DMS 273 treated with DMSO at 0.1 percent for 48 hours (cell line): ENCODE measurements at places on chromosomes 7 and 10.

- no peak for DNase-seq
Measured at GRCh38 chr7:116801092-116801710, 61.2 kb upstream of the CAPZA2 start.

GRCh38 chr7:116977172-116977571 lies 23.9 kb downstream of the ST7 start:
- no peak for DNase-seq

DNA sequence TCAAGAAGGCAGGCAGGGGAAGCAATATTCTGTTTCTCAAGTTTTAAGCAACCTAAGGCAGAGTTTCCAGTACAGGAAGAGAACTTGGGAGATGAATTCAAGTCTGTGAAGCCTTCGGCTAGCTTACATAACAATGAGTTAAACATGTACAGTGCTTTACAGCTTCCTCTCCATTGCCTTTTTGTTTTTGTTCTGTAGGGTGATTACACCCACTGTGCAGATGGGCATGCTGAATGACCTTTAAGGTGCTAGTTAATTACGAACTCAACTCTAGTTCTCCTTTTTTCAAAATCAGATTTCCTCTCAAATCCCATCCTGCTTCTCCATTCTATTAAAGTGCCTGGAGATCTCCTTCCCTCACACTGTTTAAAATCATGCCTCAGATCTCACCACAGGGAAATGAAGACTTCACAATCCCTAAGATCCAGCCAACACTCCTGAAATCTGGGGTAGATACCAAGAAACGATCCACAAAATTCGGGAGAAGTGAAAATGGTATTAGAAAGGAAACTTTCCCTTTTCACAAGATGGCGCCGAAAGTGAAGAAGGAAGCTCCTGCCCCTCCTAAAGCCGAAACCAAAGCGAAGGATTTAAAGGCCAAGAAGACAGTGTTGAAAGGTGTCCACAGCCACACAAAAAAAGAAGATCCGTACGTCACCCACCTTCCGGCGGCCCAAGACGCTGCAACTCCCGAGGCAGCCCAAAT lies 16.8 kb upstream of the MSMB start:
- DNase-seq, result no peak

- no peak for DNase-seq
Measured at GRCh38 chr7:42611289-42611928, 300.5 kb downstream of the C7orf25 start.

GRCh38 chr7:29853789-29854188 lies 47.5 kb downstream of the WIPF3 start:
- DNase-seq, result no peak

DNA sequence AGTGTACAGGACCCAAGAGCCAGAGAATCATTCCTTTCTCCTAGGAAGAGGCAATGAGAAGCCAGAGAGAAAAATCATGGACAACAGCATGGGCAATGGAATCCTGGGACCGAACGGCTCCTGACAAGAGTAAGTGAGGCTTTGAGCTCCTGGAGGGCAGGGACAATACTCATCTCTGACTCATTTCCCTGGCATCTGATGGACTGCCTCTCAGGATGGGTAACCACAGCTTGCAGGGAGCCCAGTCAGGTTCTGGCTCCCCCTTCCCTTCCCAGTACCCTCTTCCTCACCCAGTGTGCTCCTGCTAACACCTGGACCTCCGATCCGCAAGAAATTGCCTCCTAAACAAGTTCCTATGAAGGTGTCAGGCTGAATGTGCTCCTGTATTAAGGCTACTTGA lies 51.2 kb upstream of the SORCS3 start:
- no peak for DNase-seq

GRCh38 chr10:126730856-126731609 lies 60.5 kb upstream of the C10orf90 start:
- no peak for DNase-seq

GRCh38 chr7:106486331-106486730 lies 174.6 kb downstream of the CCDC71L start:
- DNase-seq, result no peak

DNA sequence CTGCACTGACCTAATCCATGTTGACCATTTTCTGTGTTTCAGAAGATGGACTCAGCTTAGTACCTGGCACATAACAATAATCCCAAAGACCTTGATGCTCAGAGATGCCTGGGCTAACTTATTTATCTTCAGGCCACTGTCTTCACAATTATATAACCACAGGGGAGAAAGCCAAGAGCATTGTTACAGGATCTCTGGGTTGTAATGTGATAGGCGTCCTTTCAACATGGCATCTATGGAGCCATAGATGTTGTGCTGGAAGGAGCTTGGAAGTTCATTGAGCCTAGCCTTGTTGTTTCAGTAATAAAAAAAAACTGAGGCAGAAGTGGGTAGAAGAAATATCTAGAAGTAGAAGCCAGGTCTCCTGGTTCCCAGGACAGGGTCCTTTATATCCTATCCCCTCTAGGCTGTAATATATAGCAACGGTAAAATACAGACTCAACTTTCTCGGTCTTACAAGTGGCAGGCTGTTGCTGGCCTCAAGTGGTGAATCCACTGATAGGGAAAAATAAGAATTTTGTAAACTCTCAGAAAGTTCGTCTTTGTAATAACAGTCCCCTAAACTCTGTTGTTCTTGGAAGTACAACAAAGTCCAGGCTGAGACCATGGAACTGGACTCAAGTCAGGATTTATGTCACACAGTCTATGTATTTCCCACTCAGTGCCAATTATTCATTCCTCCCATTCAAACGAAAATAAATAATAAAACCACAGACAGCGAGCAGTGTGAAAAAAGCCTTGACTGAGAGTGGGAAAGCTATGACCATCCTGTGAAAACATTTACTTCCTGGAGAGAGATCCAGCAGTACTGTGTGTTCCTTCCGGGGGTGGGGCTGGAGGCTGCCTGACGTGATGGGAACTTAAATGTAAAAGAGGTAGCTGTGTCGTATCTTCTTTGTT lies 277.6 kb downstream of the REEP3 start:
- DNase-seq, result no peak

- DNase-seq, result no peak
Measured at GRCh38 chr7:67022511-67022910, 25.9 kb downstream of the TYW1 start.

- no peak for DNase-seq
Measured at GRCh38 chr10:62696798-62697197, 107.7 kb upstream of the ADO start.

GRCh38 chr7:44172352-44172751 lies 16.9 kb downstream of the GCK start:
- no peak for DNase-seq

- no peak for DNase-seq
Measured at GRCh38 chr10:47458466-47459154, 25.3 kb downstream of the ANXA8 start.

- no peak for DNase-seq
Measured at GRCh38 chr7:81114633-81115032, 195.8 kb upstream of the SEMA3C start.

DNA sequence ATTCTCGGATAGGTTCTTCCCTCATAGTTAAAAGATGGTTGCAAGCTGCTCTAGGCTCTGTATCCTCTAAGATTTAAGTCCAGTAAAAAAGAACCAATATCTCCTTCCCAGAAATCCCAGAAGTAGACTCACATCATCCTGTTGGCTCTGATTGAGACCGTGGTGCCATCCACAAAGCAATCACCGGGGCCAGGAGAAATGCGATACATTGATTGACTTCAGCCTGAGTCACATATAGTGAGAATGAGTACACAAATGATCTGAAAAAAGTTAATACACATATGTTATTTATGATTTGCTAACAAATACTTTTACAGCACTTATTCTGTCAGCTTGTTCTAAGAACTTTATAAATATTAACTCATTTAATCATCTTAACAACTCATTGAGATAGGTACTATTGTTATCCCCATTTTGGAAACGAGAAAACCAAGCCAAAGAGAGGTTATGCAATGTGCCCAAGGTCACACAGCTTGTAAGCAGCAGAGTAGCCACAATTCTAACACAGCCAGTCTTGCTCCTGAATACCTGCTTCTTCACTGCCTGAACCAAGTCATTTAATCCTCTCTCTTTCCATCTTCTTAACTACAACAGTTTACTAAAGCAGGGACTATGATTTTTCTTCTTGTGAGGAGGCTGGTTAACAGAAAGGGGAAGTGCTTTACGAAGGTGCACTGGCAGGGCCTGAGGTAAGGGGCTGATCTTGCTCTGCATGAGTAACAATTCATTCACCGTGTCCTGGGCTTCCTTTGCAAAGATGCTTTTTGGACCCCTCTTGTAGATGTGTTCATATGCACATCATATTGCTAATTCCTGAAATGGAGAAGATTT lies 177.0 kb downstream of the REEP3 start:
- DNase-seq, result no peak

GRCh38 chr7:140670343-140670935 lies 2.3 kb upstream of the ADCK2 start:
- no peak for DNase-seq

DNA sequence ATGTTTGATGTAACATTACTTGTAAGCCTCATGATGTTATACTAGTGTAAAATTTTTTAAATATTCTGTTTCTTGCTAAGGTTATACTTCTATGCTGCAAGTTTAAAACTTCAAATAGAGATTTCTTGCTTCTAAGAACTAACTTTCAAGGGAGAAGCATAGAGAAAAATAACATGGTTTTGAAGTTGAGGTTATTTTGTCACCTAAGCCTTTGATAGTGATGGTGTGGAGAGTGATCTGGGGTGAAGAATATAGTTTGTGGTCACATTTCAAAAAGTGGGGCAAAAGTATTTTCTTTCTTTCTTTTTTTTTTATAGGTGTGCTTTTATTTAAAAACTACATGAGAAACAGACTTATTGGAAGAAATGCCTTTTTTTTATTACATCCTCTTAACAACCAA lies 162.4 kb downstream of the GATA3 start:
- no peak for DNase-seq

DNA sequence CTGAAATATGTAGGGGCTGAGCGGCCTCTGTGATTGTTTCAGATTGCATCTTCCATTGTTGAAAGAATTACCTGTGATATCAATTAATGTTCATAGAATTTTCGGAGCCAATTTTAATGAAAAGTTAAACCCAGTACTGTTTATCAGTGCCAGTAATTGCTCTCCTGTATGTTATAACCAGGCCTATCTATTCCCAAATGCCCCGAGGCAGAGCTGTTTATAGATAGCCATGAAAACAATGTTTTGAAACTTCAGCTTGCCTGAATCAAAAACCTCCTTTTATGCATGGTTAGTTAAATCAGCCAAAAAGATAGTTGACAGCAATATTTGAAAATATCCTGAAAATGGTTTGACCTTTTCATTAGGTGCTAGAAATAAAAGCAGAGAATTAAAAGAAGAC lies 50.1 kb upstream of the HDAC9 start:
- no peak for DNase-seq

DNA sequence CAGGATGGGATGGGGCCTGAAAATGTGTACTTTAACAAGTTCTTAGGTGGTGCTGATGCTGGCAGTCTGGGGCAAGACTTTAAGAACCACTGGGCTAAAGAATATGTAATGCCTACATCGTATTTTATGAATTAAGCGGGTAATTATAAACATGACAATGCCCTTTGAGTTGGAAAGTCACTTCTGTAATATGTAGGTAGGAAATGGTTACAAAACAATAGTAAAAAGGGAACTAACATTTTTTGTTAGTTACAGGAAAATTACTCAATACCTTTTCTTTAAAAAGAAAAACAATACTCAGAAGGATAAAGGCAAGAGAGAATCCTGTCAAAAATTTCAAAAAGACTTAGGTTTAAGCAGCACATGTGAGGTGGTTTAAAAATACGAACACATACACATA lies 48.3 kb upstream of the STEAP4 start:
- DNase-seq, result no peak

- no peak for DNase-seq
Measured at GRCh38 chr10:60497364-60497763, 107.7 kb upstream of the ANK3 start.

DNA sequence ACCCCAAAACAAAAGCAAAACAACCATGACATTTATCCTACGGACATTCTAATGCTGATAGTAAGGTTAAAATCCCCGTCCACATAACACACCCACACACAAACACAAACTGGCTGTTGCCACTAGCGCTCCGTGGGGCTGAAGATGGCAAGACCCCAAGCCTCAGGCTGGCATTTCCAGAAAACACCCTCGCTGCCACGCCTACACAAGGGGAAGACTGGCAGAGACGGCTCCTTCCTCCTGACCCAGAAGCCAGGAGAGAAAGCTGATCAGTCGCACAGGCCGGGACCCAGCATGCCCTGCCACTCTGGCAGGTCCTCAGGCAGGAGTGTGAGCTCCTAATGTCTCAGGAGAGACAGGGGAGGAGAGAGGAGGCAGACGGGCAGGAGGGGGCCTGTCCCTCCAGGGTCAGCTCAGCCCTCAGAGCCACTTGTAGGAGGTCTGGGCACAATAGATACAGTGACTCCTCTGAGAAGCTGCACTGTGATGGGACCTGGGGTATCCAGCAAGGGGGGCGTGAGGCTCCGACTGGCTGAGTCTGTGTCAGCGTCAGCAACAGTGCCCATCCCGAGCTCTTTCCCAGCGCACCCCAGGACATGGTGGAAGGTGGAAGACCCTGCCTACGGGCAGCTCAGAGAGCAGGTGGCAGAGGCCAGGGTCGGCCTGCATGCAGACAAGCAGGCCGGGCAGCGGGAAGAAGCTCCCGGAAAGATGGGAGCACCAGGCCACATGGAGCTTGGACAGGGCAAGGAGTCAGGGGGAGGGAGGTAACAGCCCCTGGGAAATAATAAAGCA lies 326.9 kb downstream of the PTPRN2 start:
- no peak for DNase-seq

DNA sequence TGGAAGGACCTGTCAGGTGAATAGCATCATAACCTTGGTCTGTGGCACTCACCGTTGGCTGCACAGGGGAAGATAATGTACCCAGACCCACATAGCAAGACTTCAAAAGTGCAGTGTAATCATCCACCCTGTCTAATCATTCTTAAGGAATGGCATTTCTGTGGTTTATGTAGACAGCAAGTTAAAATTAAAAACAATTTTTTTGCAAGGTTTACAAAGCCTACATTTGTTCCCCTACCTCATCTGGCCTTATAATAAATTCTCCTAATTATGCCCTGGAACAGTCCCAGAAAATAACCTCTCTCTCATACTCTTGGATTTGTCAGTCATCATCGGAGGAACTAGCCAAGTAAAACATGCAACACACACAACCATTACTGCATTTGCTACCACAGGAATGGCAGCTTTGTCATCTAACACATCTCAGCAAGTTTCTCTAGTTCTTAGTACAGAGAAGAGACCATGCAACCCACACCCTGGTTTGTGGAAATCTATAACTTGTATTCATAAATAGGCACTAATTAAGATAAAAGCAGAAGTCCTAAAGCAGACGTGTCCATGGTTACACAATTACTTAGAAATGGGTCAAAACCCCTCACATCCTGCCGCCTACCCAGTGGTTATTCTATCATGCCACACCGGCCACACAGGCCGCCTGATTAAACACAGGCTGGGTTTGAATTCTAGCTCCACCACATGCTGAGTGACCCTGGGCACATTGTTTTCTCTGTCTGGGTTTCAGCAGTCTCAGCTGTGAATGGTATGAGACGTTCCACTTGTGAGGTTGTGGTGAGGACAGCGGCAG lies 19.1 kb downstream of the ABLIM1 start:
- DNase-seq, result no peak

GRCh38 chr10:22999942-23000341 lies 72.1 kb downstream of the ARMC3 start:
- no peak for DNase-seq

- no peak for DNase-seq
Measured at GRCh38 chr7:2478399-2478785, 2.2 kb upstream of the GRIFIN start.
